ENCODE measurements at places on chromosomes 1 and 21.

- DNase-seq: no peak
Observed at GRCh38 chr21:36663033-36663855, 35.7 kb upstream of the SIM2 start.

DNA sequence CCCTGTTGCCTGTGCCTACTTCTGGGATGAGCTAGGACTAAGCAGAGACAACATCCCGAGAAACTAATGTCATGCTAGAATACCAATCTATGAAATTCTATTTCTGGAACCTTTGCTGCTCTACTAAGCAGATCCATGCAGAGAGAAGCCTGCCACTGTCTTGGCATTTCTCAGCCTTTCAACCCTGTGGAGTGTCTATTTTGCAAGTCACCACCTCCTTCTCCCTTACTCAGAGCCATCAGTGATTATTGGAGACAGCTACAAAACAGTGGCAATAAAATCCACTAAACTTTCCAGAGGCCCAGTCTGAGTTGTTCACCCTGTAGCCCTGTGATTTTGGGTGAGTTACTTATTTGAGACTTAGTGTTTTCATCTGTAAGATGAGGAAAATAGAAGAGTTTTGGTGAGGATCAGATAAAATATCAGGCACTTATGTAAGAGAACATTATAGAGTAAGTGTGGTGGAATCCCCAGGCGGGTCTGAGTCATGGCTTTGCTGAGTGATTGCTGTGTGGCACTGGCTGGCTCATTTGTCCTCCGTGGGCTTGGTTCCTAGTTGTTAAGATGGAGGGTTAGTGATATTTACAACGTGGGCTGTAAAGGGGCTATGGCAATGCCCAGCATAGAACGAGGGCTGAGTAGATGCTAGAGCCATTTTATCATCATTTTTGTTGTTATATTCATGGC lies 61.1 kb downstream of the FMN2 start:
- DNase-seq: no peak

- no peak for DNase-seq
Observed at GRCh38 chr1:203335503-203335902, 15.4 kb downstream of the FMOD start.

DNA sequence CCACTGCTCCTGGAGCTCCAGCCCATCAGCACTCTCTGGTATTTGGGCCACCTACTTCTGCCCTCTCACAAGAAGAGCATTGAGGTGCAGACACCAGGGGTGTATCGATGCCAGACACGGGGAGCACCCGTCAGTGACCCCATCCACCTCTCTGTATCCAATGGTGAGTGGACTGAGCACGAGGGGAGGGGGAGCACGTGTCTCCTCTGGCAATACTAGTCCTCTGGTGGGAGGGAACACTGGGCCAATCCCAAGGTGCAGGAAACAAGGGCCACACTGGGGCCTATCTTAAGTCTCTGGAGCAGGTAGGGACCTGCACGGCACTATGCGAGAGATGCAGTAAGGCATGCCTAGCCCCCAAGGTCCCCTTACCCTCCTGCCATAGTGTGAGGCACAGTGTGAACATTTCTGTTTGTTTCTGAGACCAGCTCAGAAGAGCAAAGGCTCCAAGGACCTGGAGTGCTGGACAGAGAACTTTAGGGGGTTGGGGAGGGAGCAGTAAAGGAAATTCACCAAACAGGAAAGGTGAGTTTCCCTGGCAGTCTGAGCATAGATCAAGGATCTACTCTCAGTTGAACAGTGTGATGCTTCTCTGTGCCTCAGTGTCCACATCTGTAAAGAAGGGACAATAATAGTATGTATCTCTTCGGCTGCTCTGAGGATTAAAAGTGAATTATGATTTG lies 2.3 kb downstream of the FCRLB start:
- no peak for DNase-seq

DNA sequence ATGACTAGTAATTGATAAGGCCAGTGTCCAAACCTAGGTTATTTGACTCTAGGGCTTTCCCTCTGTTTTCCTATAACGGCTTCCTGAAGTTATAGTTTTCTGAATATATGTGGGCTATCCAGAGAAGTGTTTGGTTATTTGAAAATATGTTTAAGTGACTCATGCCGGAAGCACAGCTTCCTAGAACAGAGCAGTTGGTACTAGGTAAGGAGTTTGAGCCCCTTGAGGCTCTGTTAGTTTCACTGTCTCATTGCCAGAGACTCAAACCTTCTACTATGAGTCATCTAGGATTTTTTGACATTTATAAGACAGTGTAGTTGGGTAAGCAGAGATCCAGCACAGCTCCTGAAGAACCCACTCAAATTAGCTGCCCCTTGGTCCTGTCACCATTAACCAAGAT lies 27.1 kb upstream of the LEPR start:
- no peak for DNase-seq

- no peak for DNase-seq
Observed at GRCh38 chr1:53603431-53603830, 135.5 kb downstream of the GLIS1 start.

- no peak for DNase-seq
Observed at GRCh38 chr1:202750761-202751160, 40.5 kb upstream of the SYT2 start.

- no peak for DNase-seq
Observed at GRCh38 chr21:41973861-41974751, 20.3 kb upstream of the C2CD2 start.

GRCh38 chr1:18288722-18289121 lies 181.1 kb downstream of the IGSF21 start:
- no peak for DNase-seq

DNA sequence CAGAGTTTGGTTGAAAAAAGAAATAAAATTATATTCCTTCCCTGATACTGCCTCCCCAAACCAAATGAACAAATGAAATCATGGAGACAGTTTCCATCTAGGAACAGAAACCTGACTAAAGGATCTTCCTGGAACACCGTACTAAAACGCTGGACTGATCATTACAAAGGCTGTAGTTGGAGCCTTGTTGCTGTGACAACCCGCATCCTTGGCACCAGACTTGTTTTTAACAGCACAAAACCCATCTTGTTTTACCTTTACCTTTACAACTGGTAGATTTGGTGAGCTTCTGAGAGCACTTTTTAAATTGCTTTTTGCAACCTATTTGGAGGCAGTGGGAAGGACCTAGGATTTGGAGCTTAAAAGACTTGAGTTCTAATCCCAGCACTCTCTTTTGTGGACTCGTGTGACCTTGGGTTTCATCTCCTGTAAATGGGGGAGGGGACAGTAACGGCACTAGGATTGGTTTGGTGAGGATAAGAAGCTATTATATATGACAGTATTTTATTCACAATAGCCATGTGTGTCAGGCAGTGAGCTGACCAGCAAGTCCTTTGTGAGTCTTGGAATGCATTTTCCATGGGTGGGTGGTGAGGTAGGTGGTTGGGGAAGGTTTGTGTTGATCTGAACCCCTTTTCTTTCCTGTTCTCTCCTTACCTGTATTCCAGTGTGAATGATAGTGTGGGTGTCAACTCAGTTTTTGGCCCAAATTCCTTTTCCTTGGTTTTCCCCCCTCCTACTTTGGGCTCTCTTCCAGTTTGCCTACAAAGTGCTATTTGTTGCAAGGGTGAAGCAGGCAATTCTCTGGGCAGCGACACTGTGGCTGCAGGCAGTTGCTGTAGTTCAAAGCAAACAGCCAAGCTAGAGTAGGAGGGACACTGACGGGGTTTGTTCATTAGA lies 12.6 kb downstream of the LRRC8D start:
- DNase-seq: no peak

Data from activated naive CD8-positive, alpha-beta T cell treated with anti-CD3 and anti-CD28 coated beads, Interleukin-2, amount 50 U/mL, for 16 hours (primary cell).